Ureter (tissue), 1 donor: ENCODE measurements at places on chromosomes 3 and 15. TPM values are rescaled to one million over a fixed set of nuclear protein-coding genes. Genes with fewer than 3 reads are reported as not detected.

- no peak for DNase-seq
These were observed 16.5 kb downstream of the ABHD5 start for GRCh38 chr3:43707266-43707665.

PLCD1 gene
- 93.5 TPM for total RNA-seq

GRCh38 chr3:64027658-64028057 is 4.4 kb upstream of the PSMD6 start:
- no peak for DNase-seq

DNA sequence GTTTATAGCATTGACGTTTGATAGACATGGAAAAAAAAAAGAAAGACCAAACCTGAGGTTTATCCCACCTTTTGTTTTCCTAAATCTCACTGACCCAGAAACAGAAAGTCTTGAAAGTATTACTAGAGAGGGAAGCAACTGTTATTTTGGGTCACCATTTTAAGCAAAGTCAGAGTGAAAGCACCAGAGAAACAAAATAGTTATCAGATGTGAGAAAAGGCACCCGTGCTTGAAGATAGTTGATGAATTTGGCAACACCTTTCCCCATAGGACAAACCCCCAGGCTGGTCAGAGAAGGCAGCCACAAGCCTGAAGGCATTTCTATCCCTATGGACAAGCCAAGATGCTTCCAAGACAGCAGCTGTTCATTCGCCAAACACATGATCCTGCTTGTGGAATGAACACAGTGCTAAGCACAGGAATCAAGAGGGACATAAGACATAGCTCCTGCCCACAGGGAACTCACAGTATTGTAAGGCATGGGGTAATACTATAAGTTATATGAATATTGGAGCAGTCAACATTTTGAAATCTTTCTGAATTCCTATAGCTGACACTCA is 170.9 kb downstream of the ERC2 start:
- DNase-seq: no peak

TTC23 gene
- total RNA-seq: 28.5 TPM

DNA sequence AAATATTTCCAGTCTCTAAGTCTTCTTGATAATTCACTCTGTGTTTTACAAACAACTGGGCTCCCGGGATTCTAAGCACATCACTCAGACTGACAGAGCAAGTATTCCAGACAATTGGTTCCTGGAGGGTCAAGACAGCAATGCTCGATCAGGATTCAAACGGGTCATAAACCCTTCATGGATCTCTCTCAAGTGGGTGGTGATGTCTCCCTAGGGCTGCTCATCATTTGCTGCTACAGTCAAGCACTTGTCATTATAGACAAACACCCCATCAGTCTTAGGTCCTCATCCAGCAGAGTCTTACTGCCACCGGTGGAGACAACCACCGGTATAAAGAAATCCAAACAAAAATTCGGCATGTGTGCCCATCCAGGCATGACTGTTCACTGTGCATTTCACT is 921.1 kb downstream of the FHIT start:
- DNase-seq: no peak

DNA sequence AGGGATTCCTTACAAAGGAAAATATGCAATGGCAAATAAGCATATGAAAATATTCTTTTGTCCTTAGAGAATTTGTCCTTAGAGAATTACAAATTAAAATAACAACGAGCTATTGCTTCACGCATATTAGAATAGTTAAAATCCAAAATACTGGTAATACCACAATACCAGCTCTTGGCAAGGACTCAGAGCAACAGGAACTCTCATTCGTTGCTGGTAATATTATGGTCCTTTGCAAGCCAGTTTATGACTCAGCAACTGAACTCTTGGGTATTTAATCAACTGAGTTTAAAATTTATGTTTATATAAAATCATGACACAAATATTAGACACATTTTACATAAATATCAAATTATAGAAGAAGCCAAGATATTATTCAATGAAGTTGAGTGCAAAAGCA is 1730.4 kb downstream of the SI start:
- no peak for DNase-seq

GRCh38 chr15:51982770-51983103 is 11.2 kb upstream of the LEO1 start:
- DNase-seq: no peak

- peak; percentile 57 for DNase-seq
These were observed 68.1 kb downstream of the SLC6A1 start for GRCh38 chr3:11060500-11061251.

- no peak for DNase-seq
These were observed 10.4 kb downstream of the SEMA6D start for GRCh38 chr15:47727676-47728075.

DNA sequence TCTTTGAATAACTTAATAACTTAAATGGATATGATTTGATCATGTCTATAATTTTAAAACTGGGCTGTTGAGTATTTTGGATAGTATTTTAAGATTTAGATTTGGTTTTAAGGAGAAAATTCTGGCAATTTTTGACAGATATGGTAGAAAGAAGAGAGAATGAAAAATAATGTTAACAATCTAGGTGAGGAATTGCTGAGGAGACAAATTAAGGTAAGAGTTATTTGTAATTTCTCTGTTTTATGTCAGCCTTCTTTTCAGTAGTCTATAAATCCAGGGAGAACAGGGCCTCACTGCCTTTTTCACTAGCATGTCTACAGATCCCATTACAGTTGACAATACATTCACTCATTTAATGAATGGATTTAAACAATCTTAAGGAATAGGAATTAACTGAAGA is 144.7 kb downstream of the SERPINI1 start:
- no peak for DNase-seq

GRCh38 chr3:197144188-197144587 is 114.6 kb upstream of the MELTF start:
- no peak for DNase-seq

- no peak for DNase-seq
These were observed 420.9 kb upstream of the NECTIN3 start for GRCh38 chr3:110650741-110651140.

GRAMD1C gene
- 11.1 TPM for total RNA-seq

SERINC4 gene
- 0.34 TPM for total RNA-seq

ZNF385D gene
- total RNA-seq: 28.5 TPM
